ENCODE measurements at places on chromosomes 3 and 15.

DNA sequence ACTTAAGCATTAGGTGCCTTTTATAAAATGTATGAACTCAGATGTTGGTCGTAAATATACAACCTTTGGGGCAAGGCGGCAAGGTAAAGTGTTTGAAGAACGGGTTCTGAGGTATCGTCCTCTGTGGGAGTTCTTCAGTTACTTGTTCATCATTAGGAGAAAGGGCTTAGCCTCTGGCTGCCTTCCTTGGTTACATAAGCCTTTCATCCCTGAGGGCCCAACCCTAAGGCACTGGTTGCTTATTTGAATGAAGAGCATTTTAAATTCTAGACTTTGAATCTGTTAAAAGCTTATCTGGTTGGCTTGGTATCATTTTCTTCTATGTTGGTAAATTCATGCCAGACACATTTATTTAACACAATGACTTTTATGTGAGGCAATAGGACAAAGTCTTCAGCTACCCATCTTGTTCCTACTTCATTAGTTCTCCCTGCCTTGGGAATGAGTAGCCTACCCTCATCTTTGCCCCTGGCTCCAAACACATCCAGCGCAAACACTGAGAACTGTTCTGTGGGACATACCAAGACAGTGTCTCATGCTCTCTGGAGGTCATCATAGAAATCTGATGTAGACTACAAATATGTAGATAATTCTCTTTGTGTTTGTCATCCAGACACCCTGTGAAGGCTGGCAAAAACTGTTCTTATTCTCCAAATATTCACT, 12.4 kb upstream of the CCDC80 start:
- DNase-seq, result no peak

DNA sequence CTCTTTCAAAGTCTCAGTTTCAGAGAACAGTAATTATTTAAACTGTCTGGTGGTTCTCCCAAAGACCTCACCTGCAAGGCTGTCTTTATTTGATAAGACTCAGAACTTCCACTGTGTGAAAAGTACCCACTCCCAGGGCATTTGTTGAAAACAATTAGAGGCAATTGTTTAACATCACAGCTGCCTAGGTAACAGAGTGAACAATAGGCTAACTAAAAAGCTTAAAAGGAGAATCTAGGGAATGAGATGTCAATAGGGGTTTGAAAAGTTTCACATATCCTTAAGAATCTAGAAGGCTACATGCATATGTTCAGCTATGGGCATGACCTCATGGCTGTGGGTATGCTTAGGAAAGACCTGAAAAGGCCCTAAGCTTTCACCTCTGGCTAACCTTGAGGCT, 2.9 kb upstream of the STRIT1 start:
- DNase-seq, result no peak

GRCh38 chr15:77622209-77622933, 10.3 kb downstream of the LINGO1 start:
- no peak for DNase-seq

DNA sequence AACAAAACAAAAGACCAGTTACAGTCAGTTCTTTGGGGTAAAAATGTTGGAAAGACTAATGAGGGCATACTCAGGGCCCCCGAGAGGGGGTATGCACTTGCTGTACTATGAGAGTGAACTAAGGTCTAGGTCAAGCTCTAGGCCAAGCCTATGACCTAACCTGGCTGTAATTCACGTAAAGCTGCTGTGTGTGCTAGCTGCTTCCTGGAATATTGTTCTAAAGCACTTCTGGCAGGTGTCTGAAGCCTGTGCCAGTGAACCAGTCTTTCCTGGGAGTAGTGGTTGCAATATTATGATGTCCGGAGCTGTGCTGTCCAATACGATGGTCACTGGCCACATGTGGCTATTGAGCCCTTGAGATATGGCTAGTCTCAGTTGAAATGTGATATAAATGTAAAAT, 13.1 kb upstream of the CX3CR1 start:
- no peak for DNase-seq

GRCh38 chr3:85725809-85726208, 767.0 kb downstream of the CADM2 start:
- no peak for DNase-seq

DNA sequence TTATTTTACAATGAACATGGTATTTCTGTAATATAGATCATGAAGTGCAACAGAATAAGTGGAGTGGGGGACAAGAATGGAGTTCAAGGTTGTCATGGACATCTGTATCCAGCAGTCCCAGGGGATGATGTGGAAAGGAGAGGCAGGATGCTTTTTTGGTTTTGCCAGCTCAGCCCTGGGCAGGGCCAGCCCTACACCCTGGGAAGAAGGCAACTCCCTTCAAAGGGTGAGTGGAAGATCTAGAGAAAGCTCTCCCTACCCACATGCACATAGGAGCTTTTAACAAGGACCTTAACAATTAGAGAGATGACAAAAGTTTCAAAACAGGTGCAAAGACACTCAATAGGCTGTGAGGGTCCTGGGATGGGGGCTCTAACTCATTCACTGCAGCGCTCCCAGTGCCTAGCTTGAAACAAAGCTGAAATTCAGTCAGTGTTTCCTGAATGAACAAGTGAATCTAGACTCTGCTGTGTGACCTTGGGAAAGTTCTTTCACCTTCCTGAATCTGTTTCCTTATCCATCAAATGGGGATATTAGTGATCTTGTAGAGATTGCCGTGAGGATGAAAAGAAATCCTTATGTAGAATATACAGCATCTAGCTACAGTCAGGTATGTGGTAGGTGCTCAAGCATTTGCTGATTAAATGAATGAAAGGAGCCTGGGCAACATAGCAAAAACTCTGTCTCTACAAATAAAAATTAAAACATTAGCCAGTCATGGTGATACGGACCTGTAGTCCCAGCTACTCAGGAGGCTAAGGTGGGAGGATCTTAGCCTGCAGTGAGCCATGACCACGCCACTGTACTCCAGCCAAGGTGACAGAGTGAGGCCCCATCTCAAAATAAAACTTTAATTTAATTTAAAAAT, 14.3 kb downstream of the BHLHE40 start:
- DNase-seq, result no peak

DNA sequence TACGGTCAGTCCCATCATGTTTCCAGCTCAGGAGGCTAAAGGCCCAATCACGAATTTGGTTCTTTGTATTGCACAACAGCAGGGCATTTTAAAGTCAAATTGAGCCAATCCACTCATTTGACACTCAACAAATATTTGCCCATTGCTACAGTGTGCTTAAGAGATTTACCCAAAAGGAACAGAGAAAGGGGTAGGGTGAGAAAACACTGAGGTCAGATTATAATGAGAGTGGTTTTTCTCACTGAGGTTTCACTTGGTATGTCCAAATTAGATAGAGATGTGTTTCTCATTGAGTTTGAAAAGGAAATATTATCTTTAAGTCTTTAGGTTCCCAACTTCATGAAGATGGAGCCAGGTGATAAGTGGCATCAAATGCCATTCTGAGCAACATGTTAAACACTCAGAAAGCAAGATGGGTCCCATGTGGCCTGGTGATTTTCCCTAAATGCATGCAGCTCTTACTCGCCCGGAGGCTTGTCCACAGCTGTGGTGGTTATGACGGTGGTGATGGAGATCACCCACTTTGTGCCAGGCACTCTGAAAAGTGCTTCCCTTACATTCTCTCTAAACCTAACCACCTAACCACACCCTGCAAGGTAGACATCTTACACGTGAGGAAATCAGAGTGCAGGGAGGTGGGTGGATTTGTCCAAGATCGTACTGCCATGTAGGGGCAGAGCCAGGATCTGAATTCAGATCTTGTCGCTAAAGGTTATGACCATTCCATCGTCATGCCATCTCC, 31.2 kb upstream of the USP3 start:
- DNase-seq, result no peak

DNA sequence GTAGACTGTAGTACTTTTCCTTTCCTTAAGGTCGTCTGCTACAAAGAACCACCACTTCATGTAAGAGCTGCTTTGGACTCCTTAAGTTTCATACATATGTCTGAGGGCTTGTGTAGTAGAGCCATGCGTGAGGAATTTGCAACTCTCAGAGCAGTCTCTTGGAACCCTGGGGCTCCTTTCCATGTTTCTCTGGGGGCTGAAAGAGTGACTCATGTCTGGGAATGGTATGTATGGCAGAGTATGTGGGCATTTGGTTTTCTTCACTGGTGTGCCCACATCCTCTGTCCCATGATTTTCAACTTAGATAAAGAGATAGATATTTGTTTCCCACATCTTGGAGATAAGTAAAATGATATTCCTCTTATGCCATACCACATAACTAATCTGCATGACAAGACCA, 20.6 kb upstream of the RBM5 start:
- DNase-seq, result no peak

GRCh38 chr15:96406291-96406690, 75.8 kb downstream of the NR2F2 start:
- DNase-seq, result no peak

DNA sequence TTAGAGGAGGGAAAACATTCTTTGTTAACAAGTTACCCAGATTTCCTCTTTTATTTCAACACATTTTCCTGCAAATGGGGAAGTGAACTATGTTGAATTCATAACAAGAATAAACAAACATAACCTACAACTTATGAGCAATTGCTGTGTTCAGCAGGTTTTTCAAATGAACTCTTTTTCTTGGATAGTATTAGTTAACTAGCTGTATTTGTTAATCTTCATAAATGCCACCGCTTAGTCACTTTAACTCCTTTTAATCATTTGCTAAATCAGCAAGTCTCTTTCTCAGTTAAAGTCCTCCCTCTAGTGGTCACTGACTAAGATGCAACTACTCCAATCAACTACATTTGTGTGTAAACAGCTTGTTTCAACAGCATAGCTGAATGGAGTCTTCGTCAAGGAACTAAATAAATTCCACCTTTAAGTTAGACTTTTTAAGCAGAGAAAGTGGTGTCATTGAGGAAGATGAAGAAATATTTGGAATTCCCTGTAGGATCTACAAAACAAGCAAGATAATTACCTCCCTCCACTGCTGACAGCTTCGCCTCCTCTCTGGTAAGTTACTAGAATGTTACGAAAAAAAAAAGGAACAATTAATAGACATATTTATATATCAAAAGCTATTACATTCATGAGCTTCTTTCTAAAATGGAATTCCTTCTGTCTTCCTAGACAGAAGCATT, 1122.0 kb downstream of the ROBO1 start:
- no peak for DNase-seq

DNA sequence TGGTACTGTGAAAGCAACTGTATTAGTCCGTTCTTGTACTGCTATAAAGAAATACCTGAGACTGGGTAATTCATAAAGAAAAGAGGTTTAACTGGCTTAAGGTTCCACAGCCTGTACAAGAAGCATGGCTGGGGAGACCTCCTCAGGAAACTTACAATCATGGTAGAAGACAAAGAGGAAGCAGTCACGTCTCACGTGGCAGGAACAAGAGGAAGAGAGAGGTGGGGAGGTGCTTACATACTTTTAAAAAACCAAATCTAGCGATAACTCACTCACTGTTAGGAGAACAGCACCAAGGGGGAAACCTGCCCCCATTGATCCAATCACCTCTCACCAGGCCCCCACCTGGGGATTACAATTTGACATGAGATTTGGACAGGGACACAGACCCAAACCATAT, 48.9 kb downstream of the IQGAP1 start:
- no peak for DNase-seq

DNA sequence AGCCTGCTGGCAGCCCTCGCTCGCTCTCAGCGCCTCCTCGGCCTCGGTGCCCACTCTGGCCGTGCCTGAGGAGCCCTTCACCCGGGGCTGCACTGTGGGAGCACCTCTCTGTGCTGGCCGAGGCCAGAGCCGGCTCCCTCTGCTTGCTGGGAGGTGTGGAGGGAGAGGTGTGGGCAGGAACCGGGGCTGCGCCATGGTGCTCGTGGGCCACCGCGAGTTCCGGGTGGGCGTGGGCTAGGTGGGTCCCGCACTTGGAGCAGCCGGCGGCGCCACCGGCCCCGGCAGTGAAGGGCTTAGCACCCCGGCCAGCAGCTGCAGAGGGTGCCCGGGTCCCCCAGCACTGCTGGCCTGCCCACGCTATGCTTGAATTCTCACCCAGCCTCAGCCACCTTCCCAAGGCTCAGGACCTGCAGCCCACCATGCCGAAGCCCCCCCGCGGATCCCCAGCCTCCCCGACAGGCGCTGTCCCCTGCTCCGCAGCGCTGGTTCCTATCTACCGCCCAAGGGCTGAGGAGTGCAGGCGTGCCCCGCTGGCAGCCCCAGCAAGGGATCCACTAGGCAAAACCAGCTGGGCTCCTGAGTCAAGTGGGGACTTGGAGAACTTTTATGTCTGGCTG, 863.3 kb downstream of the IGSF11 start:
- no peak for DNase-seq

DNA sequence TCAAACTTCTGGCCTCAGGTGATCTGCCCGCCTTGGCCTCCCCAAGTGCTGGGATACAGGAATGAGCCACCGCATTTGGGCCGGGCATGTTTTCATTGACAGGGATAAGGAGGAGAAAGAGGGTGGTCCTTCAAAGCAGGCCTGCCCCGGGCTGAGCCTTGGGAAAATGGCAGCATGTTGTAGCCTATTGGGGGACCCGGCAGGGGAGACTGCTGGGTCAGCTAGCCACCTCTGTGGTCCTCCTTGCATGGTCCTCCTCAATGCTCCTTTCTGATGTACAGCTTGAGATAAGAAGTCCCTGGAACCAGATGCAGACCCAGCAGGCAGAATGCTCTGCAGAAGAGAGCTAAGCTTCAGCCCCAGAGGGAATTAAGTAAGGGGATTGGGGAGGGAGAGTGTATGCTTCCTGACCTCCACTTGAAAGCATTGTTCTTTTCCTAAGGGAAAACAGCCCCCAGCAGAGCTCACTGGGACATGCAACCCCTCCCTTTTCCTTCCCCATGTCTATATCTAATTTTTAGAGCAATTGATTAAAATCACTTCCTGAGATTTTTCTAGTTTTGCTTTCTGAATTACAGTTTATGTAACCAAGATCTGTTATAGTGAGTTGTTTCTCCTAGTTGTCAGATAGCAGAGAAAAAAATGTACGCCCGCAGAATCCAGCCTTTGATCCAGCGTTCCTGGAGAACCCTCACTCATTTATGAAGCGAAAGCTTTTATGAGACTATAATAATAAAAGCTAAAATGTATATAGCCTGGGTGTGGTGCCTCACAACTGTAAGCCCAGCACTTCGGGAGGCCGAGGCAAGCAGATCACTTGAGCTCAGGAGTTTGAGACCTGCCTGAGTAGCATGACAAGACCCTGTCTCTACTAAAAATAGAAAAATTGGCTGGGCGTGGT, 48.7 kb upstream of the VILL start:
- DNase-seq, result no peak

- DNase-seq, result no peak
Observed at GRCh38 chr15:98881526-98882520, 125.8 kb downstream of the PGPEP1L start.

DNA sequence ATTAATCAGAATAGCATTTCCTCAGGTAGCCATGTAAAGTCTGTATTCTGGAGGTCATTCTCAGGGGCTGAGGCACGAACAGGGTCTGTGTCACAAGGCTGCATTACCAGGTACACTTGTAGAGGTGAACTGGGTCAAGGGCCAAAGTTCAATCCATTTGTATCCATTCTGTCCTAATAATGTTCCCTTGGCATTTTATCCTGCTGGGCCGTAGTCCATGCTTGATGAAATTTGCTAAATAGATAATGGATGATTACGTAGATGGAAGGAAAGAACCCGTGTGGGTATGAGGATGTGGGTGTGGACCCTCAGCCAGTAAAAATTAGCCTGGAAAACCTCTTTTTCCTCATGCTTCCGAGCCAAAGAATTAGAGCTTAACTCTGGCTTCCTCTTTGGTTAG, 785.9 kb downstream of the GRM7 start:
- DNase-seq, result no peak

GRCh38 chr3:71356265-71356664, 227.3 kb downstream of the FOXP1 start:
- no peak for DNase-seq

Data from activated CD8-positive, alpha-beta memory T cell treated with anti-CD3 and anti-CD28 coated beads for 48 hours (primary cell).